Stimulated activated CD4-positive, alpha-beta T cell treated with anti-CD3 and anti-CD28 coated beads, Interleukin-2, amount 100 ng/mL, for 48 hours (primary cell): ENCODE measurements at places on chromosomes 5 and 9.

DNA sequence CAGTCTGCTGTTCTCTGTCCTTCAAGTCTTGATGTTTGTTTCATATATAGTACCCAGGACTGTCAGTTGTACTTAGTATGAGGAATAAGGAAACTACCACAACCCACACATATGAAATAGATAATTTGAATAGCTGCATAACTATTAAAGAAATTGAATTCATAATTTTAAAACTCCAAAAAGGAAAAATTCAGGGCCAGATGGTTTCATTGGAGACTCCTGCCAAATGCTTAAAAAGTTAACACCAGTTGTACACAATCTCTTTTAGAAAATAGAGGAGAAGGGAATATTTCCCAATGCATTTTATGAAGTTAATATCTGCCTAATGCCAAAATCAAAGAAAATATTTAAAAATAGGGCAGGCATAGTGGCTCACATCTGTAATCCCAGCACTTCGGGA, 24.6 kb upstream of the SPIN1 start:
- DNase-seq, result no peak

DNA sequence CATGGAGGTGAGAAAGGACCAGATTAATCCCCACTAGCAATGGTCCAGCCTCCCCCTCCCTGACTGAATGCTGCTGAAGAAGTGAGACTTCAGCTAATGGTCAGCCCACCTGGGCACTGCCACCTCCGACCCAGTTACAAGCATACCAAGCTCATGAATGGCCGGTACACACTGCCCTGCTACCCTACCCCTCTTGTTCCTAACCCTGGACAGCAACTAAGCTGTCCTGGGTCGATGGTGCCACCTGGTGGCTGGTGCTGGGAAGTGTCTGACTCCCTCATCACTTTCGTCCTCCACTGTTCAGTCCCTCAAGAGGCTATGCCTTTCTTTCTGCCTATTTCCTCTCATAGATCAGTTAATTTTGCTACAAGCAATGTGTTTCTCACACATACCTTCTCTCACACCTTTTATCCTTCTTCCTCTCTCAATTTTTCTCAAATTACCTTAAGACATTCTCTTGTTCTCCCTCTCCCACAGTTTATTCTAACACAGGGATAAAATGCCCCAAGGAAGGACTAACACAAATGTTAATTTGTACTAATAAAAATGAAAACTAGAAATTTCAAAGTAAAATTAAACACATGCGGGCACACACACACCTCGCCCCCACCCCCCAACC, 42.4 kb downstream of the PAX5 start:
- DNase-seq, result peak; percentile 56

GRCh38 chr5:157463621-157464518, 3.9 kb downstream of the NIPAL4 start:
- DNase-seq, result no peak

- peak; percentile 0 for DNase-seq
Measured at GRCh38 chr9:13942695-13943094, 371.2 kb downstream of the NFIB start.

GRCh38 chr9:72540348-72540873, 19.0 kb downstream of the TMC1 start:
- DNase-seq, result no peak

GRCh38 chr5:100772548-100772947, 130.5 kb downstream of the ST8SIA4 start:
- DNase-seq, result no peak

DNA sequence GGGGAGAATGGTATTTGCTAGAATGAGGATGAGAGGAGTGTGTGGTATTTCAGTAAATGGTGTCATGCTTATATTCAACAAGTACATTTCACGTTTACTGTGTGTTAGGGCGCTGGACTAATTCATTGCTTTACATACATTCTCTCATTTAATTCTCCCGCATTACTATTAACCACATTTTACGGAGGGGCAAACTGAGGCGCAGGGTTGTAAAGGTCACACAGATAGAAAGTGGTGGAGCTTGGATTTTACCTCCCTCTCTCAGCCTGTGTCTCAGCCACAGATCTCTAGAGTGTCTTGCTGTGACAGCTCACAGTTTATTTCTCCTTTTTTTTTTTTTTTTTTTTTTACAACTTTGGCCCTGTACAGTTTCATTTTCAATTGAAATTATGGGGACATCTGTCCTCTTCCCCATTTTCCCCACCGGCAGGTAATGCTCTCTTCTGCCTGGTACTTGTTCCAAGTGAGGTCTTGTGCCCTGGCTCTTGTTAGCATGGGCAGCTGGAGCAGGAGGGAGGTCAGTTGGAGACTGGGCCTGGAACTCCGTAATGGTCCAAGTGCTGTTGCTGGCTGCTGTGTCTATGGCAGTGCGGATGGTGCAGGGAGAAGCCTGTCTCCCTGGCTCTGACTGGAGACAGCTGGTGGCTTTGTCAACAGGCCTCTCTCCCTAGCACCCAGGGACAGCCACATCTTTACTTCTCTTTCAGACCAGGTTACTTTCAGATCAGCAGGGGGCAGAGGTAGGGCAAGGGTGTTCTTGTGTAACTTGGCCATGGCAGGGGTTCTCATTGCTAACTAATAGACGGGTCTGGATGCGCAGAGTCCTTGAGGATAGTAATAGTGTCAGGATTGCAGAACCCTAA, 20.5 kb upstream of the NDST1 start:
- no peak for DNase-seq

DNA sequence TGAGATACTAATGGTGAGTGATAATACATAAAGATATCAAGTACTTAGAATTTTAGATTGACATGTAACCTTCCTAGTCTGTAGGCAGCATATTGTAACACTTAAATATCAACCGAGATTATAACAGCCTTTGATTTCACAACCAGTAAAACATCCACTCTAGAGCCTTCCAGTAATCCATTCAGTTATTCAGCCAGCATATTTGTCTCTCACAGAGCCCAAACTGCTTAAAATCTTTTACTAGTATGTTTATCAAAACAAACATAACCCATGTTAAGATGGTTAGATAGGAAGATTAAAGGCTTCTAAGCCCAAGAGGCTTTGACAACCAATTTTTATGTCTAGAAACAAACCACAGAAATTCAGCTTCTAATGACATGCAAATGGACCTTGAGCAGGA, 177.9 kb upstream of the FST start:
- no peak for DNase-seq

- DNase-seq, result no peak
Measured at GRCh38 chr9:124099860-124100259, 88.3 kb downstream of the LHX2 start.

DNA sequence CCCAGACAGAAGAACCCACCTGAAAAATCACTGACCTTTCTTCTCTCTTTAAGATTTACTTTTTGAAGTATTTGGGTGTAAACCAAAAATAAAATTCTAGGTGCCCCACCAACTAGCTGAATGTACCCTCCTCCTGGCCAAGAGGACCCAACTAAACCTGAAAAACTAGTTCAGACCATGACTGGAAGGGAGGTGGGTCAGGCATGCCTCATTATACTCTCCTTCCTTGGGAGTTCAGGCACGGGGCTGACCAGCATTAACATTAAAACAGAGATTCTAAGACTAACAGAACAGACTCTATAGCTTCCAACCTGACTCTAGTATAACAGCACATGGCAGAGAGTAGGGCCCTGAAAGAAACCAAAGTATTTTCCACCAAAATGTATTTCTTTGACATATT, 61.4 kb downstream of the CERT1 start:
- DNase-seq, result no peak

DNA sequence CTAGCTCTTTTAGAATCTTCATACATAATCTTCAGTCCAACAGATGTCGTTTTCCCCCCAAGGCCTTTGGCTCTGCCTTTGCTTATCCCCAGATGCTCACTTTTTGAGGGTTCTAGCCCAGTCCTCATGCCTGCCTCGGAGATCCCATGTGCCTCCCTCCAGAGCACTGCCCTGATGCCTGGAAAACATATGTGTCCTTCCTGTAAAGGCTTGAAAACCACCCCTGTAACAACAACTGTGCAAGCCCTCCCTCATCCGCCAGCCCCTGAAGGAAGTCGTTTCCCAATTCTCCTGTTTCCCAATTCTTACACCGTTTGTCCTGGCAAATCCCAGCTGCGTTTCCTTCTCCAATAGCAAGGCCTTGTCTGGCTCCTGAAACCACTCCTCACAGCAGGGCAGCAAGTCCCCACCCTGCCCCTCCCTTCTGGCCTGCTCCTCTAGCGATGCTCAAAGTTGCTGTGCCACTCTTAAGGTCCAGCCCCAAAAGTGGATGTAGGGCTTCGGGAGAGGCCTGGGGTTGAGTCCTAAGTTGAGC, 52.2 kb downstream of the SLC36A1 start:
- no peak for DNase-seq

DNA sequence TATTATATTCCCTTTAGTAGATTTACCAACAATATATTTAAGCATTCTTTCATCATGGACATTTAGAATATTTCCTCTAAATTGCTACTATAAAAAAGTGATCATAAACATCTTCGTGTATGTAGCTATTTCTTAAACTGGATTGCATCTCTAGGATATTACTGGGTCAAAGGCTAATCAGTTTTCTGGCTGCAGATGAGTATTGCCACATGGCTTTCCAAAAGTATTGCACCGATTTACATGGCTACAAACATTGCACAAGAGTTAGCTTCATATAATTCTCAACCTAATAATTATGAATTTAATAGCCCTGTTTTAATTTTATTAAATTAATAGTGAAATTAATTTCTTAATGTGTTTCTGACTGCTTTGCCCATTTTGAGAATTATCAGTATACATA, 183.4 kb downstream of the DMRT2 start:
- no peak for DNase-seq

GRCh38 chr5:5313101-5313635, 109.3 kb upstream of the ICE1 start:
- DNase-seq, result no peak

DNA sequence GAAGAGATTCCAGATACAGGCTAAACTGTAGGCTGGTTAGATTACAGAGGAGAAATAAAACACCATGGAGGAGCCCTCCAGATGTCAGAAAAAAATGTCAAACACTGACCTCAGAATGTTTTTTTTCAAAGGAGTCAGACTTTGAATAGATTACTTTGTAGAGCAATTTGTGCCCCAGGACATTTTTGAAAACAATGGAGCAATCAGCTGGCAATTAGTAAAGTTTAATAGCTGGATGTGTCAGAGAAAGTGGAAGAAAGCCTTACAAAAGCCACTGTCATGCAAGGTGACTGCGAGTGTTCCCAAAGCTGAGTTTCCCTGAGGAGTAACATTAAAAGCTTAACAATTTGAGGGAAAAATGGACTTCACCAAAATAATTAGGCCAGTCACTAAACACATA, 417.8 kb upstream of the CTNND2 start:
- DNase-seq, result no peak

- DNase-seq, result no peak
Measured at GRCh38 chr9:105138306-105138801, 106.1 kb upstream of the SLC44A1 start.

DNA sequence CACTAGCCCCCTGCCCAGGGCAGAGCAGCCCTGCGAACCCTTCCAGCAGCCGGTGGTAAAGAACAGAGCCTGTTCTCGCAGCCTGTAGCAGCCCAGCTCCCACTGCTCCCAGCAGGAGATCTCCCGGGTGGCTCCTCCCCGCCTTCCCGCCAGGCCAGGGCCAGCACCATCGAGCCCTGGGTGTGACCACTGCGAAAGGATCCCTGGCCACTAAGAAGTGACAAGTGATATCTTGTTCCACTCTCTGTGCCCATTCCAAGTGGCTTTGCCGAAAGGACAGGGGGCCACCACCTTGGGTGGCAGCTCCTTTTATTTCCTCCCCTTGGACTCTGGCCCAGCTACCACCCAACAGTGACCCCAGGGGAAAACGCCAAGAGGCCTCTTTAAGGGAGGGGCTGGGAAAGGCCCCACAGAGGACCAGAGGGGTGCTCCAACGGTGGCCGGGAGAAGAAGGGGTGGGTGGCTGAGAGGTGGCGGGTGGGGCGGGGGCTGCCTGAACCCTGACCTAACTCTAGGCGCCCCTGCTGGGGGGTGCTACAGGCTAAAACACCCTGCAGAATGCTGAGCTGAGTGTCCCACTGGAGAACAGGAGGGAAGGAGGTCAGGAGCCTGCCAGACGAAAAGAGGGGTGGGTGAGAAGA, 1.6 kb downstream of the NACC2 start:
- DNase-seq, result no peak

DNA sequence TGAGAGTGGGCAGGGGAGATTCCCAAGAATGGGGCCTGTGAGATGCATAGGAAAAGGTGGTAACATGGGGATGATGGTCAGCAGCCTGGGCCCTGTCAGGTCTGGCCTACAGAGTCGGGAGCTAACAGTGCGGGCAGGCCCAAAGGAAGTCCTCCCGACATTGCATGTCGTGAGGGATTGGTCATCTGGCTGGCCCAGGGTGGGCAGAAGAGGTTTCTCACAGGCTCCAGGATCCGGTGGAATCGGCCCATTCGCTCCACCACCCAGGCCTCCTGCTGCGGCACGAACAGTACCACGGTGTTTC, 514 bp downstream of the STOML2 start:
- DNase-seq, result no peak

- DNase-seq, result no peak
Measured at GRCh38 chr9:129203556-129203909, 25.5 kb upstream of the IER5L start.
